Mesothelial cell of epicardium (in vitro differentiated cells): ENCODE measurements at places on chromosomes 7 and 10. TPM values are rescaled to one million over a fixed set of nuclear protein-coding genes. Genes with fewer than 3 reads are reported as not detected.

PTPN12 gene
- total RNA-seq = 103 to 118 TPM (median 114 TPM) in 3 replicates

EBLN1 gene
- not detected in 3 replicates for total RNA-seq

DNA sequence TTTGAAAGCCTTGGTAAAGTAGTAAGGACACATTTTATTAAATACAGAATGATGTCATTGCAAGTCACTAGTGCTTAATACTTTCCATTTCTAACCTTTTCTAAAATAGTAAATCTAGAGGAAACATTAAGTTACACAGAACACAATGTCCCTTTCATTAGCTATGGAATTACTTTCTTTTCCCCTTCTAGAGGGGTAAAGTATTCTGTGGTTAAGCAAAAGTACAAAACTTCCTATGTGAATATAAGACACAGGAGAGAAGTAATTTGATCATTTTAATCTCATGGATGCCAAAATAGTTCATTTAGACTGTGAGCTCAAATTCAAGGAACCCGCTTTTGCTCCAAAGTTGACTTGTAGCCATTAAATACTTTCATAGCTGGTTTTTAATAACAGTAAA is 49.8 kb downstream of the SEMA3E start:
- no peak overlapping the region for H3K27ac ChIP-seq
- no peak overlapping the region for H3K4me3 ChIP-seq
- no peak for DNase-seq
- H3K4me1 ChIP-seq = no peaks in the 10 kb centered on the region
- H3K36me3 ChIP-seq = no peaks in the 10 kb centered on the region

DNA sequence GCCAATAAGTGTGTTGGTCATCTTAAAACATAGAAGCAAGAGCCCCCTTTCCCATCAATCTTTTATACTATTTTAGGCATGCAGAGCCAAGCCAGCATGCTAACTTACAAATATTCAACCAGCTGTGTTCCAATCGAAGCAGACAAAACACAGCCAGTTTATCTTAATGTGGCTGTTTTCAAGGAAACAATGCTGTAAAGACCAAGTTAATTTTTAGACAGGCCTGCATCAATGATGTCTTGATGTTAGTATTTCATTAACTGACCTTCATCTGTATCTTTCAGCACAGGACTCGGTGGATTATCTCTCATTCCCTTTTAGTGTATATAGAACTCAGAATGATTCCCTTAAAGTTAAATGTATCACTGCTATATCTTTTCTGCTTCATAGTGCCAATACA is 262.0 kb upstream of the ZWINT start:
- H3K4me3 ChIP-seq = no peak overlapping the region
- H3K27me3 ChIP-seq = no peaks in the 10 kb centered on the region
- no peak for DNase-seq

DNA sequence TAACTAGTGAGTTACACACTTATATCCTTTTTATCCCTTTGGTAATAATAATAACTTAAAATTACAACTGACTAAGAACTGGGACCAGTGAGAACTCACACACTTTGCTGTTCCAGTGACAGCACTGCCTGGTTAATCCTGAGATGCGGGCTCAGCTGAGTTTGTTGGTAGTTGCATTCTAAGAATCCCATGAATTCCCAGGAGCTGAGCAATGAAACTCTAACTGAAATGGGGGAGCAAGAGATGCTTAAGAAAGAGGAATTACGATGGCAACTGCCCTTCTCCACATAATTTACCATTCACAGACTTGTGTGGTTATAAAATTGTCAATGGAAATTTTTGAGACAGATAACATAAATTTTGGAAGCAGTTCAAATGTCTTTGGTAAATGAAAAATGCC is 659.4 kb downstream of the MAGI2 start:
- peaks cover 6% of the 10 kb centered on the region for H3K36me3 ChIP-seq
- no peaks in the 10 kb centered on the region for H3K27me3 ChIP-seq
- peaks cover 2% of the 10 kb centered on the region for H3K4me1 ChIP-seq
- DNase-seq = no peak
- no peak overlapping the region for H3K27ac ChIP-seq

- no peaks in the 10 kb centered on the region for H3K36me3 ChIP-seq
- peaks cover 14% of the 10 kb centered on the region for H3K27me3 ChIP-seq
- DNase-seq = no peak
- H3K4me1 ChIP-seq = no peaks in the 10 kb centered on the region
- H3K4me3 ChIP-seq = no peak overlapping the region
Observed at GRCh38 chr7:127557803-127558202, 27.6 kb downstream of the GCC1 start.

CSTF2T gene
- total RNA-seq = 23.3 to 23.9 TPM (median 23.8 TPM) in 3 replicates

CLEC5A gene
- total RNA-seq = not detected in 3 replicates

DNA sequence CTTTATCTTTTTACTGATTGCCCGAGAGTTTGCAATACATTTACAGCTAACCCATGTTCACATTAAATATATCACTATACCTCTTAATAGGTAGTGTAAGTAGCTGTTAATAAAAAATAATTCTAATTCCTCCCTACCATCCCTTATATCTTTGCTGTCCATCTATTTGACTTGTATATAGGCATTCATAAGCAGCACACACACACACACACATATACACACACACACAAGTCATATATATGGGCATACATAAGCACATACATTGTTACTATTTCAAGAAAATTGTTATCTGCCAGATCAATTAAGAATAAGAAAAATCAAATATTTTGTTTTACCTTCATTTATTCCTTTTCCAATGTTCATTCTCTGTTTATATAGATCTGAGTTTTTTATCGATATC is 176.4 kb downstream of the PPP1R3A start:
- H3K27ac ChIP-seq = no peak overlapping the region
- H3K4me1 ChIP-seq = no peaks in the 10 kb centered on the region
- H3K4me3 ChIP-seq = no peak overlapping the region
- H3K27me3 ChIP-seq = no peaks in the 10 kb centered on the region
- no peak for DNase-seq
- H3K36me3 ChIP-seq = no peaks in the 10 kb centered on the region

GRCh38 chr7:14687241-14687640 is 215.3 kb downstream of the DGKB start:
- H3K27me3 ChIP-seq = peaks cover 5% of the 10 kb centered on the region
- H3K36me3 ChIP-seq = no peaks in the 10 kb centered on the region
- peaks cover 21% of the 10 kb centered on the region for H3K4me1 ChIP-seq
- no peak overlapping the region for H3K27ac ChIP-seq

GRCh38 chr7:90175667-90176066 is 21.4 kb downstream of the STEAP1 start:
- no peak for DNase-seq
- no peak overlapping the region for H3K27ac ChIP-seq
- H3K27me3 ChIP-seq = no peaks in the 10 kb centered on the region
- no peak overlapping the region for H3K4me3 ChIP-seq
- H3K36me3 ChIP-seq = no peaks in the 10 kb centered on the region

GRCh38 chr10:14617852-14618251 is 156.8 kb downstream of the FAM107B start:
- peaks cover 7% of the 10 kb centered on the region for H3K4me1 ChIP-seq
- no peaks in the 10 kb centered on the region for H3K27me3 ChIP-seq
- no peak overlapping the region for H3K4me3 ChIP-seq
- H3K27ac ChIP-seq = no peak overlapping the region
- H3K36me3 ChIP-seq = no peaks in the 10 kb centered on the region
- no peak for DNase-seq

- DNase-seq = no peak
- no peaks in the 10 kb centered on the region for H3K4me1 ChIP-seq
- H3K36me3 ChIP-seq = no peaks in the 10 kb centered on the region
Observed at GRCh38 chr7:132520591-132521280, 55.5 kb downstream of the PLXNA4 start.

CYP2C19 gene
- not detected in 3 replicates for total RNA-seq

CALN1 gene
- 0.25 to 1.1 TPM (median 0.42 TPM) in 3 replicates for total RNA-seq

GRCh38 chr10:31687663-31688482 is 240.8 kb downstream of the ARHGAP12 start:
- peaks cover 11% of the 10 kb centered on the region for H3K36me3 ChIP-seq
- no peaks in the 10 kb centered on the region for H3K4me1 ChIP-seq
- H3K4me3 ChIP-seq = no peak overlapping the region

GRCh38 chr10:30192846-30193608 is 133.6 kb upstream of the JCAD start:
- no peak overlapping the region for H3K27ac ChIP-seq
- H3K4me3 ChIP-seq = no peak overlapping the region
- no peak for DNase-seq
- H3K27me3 ChIP-seq = no peaks in the 10 kb centered on the region
- peaks cover 17% of the 10 kb centered on the region for H3K36me3 ChIP-seq

DNA sequence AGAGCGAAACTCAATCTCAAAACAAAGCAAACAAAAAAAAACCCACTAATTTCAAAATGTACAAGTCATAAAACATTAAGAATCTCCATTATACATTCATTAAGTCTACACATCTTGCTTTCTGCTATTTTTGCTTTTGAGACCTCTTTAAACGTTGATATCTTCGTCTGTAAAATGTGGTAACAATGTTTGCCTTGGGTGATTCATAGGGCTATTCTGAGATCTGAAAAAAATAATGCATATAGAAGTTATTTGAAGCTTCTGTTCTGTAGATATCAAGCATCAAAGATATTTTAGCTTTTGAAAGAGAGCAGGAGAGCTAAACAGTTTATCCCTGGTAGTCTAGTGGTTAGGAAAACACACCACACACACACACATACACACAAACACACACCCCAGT is 158.1 kb upstream of the PLXDC2 start:
- H3K4me3 ChIP-seq = no peak overlapping the region
- H3K4me1 ChIP-seq = peaks cover 15% of the 10 kb centered on the region
- H3K27me3 ChIP-seq = no peaks in the 10 kb centered on the region
- no peak overlapping the region for H3K27ac ChIP-seq

OR13A1 gene
- total RNA-seq = 0.13 to 0.35 TPM (median 0.16 TPM) in 3 replicates

DNA sequence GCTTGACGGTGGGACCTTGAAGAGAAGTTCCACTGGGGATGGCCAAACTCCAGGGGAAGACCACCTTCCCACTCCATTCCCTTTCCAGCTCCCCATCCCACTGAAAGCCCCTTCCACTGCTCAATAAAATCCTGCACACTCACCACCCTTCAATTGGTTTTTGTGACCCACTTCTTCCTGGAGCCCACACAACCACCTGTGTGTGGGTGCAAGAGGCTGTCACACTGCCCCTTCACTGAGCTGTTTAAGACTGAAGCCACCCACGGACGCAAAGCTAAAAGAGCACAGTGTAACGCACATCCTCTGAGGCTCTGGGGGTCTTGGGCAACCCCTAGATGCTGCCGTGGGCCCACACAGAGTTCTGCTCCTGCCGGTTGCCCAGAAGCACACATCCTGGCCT is 12.8 kb upstream of the PITRM1 start:
- DNase-seq = no peak
- H3K4me1 ChIP-seq = no peaks in the 10 kb centered on the region
- H3K4me3 ChIP-seq = no peak overlapping the region
- H3K27me3 ChIP-seq = peaks cover 10% of the 10 kb centered on the region
- H3K36me3 ChIP-seq = no peaks in the 10 kb centered on the region

GRCh38 chr10:36488579-36488978 is 636.8 kb upstream of the ANKRD30A start:
- no peak for DNase-seq
- no peaks in the 10 kb centered on the region for H3K27me3 ChIP-seq
- peaks cover 14% of the 10 kb centered on the region for H3K4me1 ChIP-seq
- no peaks in the 10 kb centered on the region for H3K36me3 ChIP-seq
- H3K4me3 ChIP-seq = no peak overlapping the region
- H3K27ac ChIP-seq = no peak overlapping the region

PHYHIPL gene
- 0.24 to 0.56 TPM (median 0.50 TPM) in 3 replicates for total RNA-seq

ITPRID1 gene
- not detected in 3 replicates for total RNA-seq

DNA sequence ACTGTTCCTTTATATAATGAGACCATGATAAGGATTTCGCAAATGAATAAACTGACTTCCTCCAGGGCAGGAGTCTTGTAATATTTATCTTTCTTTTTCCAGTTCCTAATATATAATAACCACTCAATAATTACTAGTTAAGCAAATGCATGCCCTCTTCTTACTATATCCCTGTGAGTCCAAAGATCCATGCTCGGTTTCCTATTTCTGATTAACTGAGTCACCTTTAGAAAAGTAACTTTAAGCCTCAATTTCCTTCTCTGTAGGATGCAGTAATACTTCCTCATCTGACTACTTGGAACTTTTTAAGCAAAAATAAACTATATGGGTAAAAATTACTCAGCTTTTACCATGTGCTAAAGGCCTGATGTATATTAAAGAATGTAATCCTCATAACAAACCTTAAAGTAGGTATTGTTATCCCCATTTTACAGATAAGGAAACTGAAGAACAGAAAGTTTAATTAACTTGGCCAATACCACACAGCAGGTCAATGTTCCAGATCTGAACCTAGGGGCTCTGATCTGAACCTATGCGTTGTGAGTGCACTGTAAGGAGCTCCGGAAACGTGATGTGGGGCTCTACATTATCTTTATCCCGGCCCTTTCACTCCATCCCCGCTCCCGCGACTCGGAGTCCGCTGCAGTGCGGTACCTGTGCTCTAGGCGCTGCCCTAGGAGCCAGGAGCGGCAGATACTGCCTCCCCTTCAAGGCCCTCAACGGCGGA is 458 bp downstream of the COX15 start:
- peaks cover 12% of the 10 kb centered on the region for H3K36me3 ChIP-seq
- H3K27me3 ChIP-seq = no peaks in the 10 kb centered on the region
- H3K4me3 ChIP-seq = peak overlapping the region; percentile 99
- H3K27ac ChIP-seq = peak overlapping the region; percentile 99
- H3K4me1 ChIP-seq = peaks cover 12% of the 10 kb centered on the region

DNA sequence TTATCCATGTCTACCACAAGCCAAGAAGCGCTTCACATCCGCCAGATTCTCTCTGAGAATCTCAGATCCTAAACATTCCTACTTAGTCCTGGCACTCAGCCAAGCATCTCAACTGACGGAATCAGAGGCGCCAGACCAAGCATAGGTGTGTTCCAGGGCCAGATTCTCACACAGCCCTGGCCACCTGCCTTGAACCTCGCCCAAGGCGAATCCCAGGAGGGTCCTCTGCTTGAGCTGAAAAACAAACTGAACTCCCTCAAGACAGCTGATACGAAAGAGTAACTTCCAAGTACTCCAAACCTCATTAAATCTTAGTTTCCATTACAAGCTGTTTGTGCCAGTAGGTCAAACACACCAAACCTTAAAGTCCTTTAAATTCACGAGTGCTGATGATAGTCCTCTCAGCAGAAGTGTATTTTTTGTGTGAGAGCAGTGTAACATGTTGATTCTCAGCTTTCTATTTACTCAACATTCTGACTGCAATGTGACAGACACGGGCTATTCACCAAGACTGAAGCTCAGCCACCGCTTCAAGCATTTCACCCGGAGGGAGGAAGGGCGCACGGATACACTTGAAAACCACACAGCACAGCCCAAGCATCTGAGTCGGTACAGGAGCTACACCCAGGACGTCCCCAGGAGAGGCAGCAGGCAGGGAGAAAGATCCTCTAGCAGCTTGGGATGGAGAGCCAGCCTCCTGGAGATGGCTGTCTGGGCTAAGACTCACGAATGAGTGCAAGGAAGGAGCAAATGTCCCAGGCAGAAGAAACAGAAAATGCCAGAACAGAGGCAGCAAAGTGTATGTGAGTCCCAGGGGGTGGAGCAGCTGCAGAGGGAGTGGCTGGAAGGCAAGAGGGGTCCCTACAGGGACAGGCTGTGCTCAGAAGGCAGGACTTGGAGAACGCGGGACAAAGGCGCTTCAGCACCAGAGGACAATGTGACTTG is 6.0 kb downstream of the PARD3 start:
- no peaks in the 10 kb centered on the region for H3K27me3 ChIP-seq
- H3K4me1 ChIP-seq = peaks cover 45% of the 10 kb centered on the region
- DNase-seq = no peak
- no peaks in the 10 kb centered on the region for H3K36me3 ChIP-seq
- H3K27ac ChIP-seq = peak overlapping the region; percentile 80
